ENCODE measurements at places on chromosomes 16 and 17. TPM values are rescaled to one million over a fixed set of nuclear protein-coding genes. Genes with fewer than 3 reads are reported as not detected.

Gene NXPH3
- polyA plus RNA-seq = not detected

Gene CDT1
- polyA plus RNA-seq = 0.09 TPM

Gene CCL16
- not detected for polyA plus RNA-seq

DNA sequence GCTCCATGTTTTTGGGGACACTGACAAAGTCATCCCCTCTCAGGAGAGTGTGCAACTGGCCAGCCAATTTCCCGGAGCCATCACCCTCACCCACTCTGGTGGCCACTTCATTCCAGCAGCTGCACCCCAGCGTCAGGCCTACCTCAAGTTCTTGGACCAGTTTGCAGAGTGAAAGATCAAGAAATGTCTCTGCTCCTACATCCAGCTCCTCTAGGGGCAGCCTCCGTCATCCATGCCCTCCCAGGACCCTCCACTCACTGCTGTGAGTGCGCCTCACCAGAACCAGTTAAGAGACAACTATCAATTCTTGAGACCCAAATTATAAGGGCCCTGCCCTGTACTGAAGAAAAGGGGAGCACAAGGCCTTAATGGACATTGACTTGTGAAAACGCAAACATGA, 1.1 kb downstream of the OVCA2 start:
- peaks cover 23% of the 10 kb centered on the region for H3K4me1 ChIP-seq
- DNase-seq = no peak
- peaks cover 5% of the 10 kb centered on the region for H3K36me3 ChIP-seq
- H3K4me3 ChIP-seq = peak overlapping the region; percentile 93

DNA sequence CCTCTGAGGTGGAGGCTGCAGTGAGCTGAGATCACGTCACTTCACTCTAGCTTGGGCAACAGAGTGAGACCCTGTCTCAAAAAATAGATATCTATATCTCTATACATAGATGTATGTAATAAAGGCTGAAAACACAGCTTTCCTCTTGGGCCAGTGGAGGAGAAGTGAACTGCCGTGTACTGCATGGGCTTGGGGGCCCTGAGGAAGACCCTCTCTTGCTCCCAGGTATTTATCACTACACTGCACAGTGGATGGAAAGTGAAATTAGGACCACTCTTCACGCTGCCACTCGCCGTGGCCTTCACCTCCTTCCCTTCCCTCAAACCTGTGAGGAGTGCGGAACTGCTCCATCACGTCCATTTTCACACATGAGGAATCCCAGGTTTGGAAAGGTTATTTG, 68.8 kb upstream of the SIAH1 start:
- no peaks in the 10 kb centered on the region for H3K27me3 ChIP-seq
- no peaks in the 10 kb centered on the region for H3K36me3 ChIP-seq
- peak overlapping the region; percentile 24 for H3K27ac ChIP-seq
- no peak overlapping the region for H3K4me3 ChIP-seq
- DNase-seq = no peak
- H3K4me1 ChIP-seq = peaks cover 10% of the 10 kb centered on the region

DNA sequence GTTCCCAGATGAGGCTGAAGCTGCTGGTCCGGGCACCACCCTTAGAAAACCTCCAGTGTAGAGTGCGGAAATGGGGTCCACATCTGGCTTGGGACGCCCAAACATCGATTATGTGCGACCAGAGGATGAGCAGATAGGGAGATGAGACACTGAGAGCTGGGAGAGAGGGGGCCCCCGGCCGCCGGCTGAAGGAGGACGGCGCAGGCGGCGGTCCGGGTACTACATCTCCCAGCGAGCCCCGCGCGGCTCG, 182 bp upstream of the SPECC1 start:
- peaks cover 7% of the 10 kb centered on the region for H3K4me1 ChIP-seq
- H3K27me3 ChIP-seq = peaks cover 70% of the 10 kb centered on the region
- H3K4me3 ChIP-seq = peak overlapping the region; percentile 91
- no peak for DNase-seq
- no peaks in the 10 kb centered on the region for H3K36me3 ChIP-seq
- H3K27ac ChIP-seq = no peak overlapping the region

- no peaks in the 10 kb centered on the region for H3K27me3 ChIP-seq
- H3K36me3 ChIP-seq = peaks cover 8% of the 10 kb centered on the region
- H3K4me1 ChIP-seq = peaks cover 30% of the 10 kb centered on the region
- no peak overlapping the region for H3K27ac ChIP-seq
These were observed 2.1 kb downstream of the ACD start for GRCh38 chr16:67657751-67658518.
